Astrocyte of the hippocampus (primary cell): ENCODE measurements at places on chromosomes 4 and X.

- no peak for DNase-seq
These were observed 302.0 kb downstream of the PACRGL start for GRCh38 chr4:21002286-21002685.

GRCh38 chrX:2583194-2584162, 82.7 kb upstream of the DHRSX start:
- no peak for DNase-seq

GRCh38 chr4:55278316-55278715, 67.7 kb upstream of the SRD5A3 start:
- DNase-seq, result no peak

GRCh38 chr4:57270346-57270745, 160.2 kb upstream of the IGFBP7 start:
- no peak for DNase-seq

DNA sequence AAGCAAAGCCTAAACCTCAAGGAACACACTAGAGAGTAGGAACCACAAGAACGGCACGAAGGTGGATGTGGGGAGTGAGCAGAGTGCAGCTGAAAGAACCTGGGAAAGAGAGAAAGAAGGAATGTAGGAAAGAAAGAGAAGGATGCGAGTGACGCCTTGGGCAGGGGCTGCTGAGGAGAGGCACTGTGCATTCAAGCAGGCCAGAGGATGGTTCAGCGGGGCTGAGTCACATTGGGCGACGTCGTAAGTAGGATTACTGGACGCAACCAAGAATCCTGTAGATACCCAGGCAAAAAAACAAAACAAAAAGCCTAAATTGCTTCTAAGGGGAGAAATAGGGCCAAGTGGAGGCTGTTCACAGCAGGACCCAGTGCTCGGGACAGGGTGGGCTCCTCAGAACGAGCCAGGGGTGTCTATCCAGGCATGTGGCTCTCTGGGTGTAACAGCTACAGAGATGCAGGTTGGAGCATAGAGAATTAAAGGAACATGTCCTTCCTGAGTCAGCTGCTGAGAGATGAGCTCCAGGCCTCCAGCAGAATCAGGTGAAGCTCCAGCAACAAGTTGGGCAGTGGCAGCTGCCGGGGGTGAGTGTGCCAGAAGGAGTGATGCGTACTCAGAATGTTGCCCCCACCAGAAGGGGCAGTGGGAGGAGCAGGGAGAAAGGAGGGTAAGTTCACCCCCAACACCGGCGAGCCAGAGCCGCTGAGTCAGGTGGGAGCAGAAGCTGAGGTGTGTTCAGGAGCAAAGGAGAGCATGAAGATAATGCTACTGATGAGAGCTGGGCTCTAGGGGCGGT, 38.6 kb downstream of the NELFA start:
- no peak for DNase-seq

- no peak for DNase-seq
These were observed 5.8 kb upstream of the GUCY2F start for GRCh38 chrX:109487640-109488039.

DNA sequence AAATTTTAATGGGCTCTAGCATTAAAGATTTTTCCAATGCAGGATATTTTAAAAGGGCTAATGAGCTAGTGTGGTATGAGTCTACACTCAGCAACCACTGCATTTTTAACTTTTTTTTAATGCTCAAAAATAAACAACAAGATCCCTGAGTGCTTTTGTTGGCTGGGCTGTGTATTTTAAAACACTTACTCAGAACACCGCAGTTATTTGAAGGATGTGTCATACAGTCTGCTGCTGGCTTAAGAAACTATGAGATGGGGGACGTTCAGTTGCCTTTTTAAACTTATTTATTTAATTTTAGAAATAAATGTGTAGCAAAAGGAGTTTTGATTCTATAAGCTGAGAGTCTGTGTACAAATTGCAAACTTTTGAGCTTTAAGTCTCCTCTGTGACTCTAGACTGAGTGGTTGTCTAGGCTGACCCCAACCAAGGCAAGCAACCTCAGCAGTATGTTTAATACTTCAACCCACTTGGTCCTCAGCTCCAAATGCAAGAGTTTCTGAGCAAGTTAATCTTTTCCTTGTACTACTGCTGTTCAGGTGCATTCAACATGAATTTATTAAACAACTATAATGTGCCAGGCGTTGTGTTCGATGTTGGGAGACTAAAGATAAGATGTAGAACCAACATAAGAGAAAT, 278.6 kb upstream of the DIPK2B start:
- peak; percentile 84 for DNase-seq

DNA sequence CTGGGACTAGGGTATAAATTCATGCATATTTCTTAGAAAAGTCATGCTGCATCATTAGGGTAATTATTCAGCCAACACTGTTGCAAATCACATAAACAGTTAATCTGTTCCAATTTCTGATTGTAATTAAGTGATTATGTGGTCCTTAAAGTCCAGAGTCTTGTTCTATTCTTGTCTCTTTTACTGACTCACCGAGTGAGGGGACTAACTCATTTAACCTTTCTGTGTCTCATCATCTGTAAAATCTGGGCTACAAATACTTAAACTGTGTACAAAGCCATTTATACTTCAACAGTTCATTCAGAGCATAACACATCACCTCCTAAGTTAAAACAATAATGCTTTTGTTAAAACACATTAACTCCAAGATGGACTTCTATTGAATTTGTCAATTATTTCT, 65.4 kb upstream of the KLHL13 start:
- DNase-seq, result peak; percentile 19

- DNase-seq, result peak; percentile 88
These were observed at the start of gene SH3BP2 for GRCh38 chr4:2792711-2793585. Gene SH3BP2 (plus strand): TSS chr4:2793085. CDS start chr4:2820618, 27,533 bp downstream.

- DNase-seq, result no peak
These were observed 55.5 kb downstream of the SPANXN4 start for GRCh38 chrX:143081231-143081630.

DNA sequence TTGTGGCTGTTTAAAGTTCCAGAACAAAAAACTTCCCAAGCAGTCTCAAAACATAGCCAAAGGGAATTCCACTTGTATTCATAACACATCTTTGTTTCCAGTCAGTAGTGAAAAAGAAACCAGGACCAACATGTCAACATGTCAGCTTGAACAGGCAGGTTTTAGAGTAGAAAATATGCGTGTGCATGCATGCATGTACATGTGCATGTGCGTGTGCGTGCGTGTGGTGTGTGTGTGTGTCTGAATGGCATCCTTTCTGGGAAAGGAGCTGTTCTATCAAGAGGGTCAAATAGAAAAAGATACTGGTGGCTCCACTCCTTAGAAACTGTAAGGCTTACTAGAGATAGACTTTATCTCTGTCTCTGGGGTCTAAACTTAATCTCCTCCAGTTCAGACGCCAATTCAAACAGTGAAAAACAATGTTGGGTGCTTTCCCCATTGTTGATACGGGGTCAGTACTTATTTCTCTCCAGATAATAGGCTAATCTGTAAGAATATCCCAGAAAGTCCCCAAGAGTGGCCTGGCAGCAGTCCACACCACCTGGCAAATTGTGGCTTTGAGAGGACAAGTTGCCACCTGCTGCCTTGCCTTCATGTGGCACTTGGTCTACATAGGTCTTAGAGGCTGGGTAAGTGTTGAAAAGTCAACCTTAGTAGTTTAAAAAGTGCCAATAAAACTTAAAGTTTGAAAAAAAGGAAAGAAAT, 110.4 kb downstream of the SCD5 start:
- DNase-seq, result no peak
